ENCODE measurements at places on chromosomes 1 and 21.

- no peak for DNase-seq
Observed at GRCh38 chr21:45264912-45265515, 22.7 kb downstream of the POFUT2 start.

DNA sequence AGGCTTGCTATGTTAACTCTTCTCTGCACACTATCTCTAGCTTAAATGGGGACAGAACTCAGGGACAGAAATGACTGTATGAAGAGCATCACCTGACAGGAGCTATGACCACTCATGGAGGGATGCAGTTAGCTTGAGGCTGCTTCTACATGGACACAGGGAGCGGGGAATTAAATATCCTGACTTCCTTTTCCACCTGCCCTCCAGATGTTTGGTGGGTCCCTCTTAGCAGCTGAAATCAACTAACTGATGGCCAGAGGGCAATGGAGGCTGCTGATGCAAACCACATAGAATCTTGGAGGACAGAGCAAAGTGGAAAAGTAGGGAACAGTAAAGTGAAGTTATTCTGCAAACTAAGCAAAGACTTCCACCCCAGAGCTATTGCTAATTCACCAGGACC is 214.1 kb downstream of the USH2A start:
- DNase-seq: no peak

- no peak for DNase-seq
Observed at GRCh38 chr1:17802164-17802563, 47.0 kb downstream of the ACTL8 start.

DNA sequence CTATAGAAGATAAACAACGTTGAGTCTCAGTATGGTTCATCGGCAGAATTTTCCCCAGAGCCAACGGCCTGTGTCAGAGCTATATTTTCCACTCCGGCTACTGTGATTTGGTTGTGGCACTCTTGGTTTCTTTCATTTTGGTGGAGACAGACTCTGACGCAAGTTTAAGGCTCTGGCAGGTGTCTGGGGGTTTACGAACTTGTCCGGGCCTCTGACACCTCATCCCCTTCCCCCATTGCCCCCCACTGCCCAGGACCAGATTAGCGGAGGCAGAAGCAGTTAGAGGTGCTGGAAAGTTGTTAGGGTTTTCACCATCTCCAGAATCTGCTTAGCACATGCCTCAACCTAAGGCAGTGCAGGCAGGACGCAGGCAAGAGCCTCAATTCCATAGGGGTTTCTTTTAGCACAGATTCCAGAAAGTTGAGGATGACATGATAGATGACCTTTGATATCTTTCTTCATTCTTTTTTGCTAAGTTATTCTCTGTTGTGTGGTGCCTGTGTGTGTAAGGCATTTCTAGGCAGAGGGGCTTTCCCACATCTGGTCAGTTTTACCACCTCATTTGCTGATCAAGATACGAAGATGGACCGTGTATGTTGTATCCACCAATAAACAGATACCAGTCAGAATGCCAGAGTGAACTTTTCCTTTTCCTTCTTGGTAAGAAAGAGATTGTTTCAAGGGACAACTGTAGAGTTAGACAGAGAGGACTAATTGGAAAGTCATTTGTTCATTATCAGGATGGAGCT is 18.4 kb upstream of the IL10 start:
- no peak for DNase-seq

GRCh38 chr1:117709249-117709691 is 103.4 kb downstream of the TENT5C start:
- DNase-seq: no peak

DNA sequence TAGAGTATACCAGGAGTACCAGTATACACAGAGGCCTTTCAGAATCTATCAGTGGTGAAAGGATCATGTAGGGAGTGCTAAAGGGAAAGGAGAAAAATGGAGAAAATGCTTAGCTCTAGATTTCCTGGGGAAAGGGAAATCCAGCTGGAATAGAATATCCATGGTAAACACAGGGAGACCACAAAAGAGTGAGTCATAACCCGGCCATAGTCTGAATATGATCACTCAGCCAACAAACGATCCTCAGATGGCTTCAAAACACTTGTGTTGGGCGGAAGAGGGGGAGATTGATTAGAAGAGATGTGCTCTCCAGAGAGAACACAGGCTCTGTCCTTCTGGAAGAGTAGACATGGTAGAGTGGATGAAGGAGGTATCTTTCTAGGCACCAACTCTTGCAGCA is 180.6 kb downstream of the PAPPA2 start:
- DNase-seq: no peak

DNA sequence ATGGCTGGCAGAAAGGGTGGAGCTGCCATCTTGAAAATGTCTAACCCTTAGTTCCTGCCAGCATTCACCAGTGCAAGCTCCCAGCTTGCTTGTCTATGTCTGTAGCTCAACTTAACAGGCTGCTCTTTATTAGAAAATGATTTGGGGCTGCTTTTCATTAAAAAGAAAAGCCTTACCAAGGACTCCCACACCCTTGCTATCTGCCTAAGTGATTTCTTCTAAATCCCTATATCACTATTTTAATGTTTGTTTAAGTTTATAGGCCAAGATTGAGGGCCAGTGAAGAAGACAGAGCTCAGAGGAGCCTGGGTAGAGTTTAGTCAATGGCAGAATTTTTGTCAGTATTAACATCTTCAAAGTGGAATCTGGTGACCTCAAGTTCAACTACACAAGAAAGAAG is 336.8 kb upstream of the CHRM3 start:
- DNase-seq: no peak

DNA sequence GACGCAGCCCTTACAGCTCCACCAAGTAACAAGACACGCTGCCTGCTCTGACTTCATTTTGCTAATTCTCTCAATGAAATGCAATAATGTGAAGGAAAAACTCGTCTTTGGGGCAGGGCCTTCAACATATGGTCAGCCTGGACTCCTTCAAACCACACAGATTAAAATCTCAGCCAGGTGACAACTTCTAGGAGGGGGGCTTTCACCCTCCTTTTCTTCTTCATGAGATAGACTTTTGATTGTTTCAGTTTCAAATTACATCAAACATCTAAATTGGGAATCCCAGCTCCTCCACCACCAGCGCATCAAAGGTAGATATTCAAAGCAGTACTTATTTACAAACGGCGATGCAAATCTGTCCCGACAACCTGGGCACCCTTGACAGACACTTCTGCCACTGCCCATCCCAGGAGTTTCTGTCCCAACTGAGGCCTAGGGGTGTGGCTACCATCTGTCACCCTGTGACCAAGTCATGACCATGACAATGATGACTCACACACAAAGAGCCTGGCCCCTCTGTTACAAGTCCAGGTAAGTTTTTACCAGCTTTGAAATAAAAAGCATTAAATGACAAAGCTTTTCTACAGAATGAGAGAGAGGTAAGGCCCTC is 29.7 kb downstream of the SSBP3 start:
- no peak for DNase-seq

DNA sequence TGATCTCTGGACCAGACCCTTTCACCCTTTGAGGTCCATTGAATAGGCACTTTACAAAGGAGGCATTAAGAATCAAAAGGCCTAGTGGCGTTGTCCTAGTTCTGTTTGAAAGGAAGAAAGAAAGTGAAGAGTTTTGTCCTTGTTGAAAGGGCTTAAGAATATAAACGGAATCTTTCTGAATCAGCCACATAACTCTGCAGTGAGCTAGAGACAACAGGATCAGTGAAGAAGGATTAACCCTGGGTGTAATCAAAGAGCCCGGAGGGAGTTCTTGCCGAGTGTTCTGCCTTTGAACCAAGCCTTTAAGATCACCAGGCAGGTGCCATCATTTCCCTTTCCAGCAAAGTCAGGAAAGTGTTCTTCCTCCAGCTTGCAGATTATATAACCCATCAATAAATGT is 54.8 kb upstream of the CNTN2 start:
- DNase-seq: no peak

GRCh38 chr1:17665950-17666720 is 89.0 kb upstream of the ACTL8 start:
- DNase-seq: no peak

DNA sequence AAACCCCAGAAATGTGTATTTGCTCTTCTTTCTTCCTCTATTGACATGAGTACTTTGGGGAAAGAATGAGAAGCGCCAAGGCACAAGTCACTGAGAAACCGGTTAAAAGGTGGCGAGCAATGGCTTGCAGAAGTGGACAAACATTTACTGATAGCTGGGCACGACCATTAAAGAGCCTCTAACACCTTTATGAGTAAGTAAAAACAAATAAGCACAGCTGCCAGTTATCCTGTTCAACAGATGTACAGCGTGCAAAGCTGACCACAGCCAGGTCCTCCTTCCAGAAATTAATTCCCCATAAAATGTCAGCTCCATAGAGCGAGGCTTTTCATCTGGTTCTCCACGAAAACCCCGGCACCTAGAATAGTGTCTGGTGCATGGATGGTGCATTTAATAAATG is 72.7 kb downstream of the CAPZB start:
- no peak for DNase-seq

GRCh38 chr1:45870500-45870899 is 67.1 kb downstream of the MAST2 start:
- no peak for DNase-seq

DNA sequence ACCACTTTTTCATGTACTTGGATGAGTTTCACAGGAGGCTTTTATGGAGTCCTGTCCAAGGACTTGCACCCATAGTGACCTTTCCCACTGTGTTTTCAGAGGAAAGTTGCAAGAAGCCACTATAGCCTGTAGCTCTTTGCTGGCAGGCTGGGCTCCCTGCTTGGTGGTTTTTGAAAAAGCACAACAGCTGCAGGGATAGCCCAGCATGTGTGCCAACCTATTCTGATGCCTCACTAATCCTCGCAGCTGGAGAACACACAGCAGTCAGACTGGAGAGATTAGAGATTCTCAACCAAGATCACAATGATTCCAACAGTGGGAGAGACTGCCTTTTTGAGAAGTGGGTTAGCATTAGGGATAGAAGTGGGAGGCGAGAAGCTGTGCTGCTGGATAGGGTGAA is 24.1 kb upstream of the ARHGEF11 start:
- no peak for DNase-seq

DNA sequence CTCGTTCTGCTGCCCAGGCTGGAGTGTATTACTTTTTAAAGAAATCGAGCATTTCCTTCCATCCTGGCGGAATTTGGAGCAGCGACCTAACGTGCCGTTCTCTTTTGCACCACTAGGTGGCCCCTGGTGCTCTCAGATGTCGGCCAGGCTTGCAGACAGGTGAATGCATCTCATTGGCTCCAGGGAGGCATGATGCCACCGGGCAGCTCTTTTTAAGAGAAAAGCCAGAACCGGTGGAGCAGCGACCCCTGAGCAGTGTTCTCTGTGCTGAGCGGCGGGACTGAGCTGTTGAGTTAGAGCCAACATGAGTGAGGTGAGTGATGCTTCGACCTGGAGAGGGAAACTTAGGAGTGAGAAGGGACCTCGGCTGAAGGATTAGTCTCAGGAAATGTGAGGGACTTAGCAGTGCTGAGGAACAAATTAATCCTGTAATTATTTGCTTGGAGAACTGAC is at the start of gene PCP4:
PCP4 (plus strand) TSS at position 241 of the 453 bp plus-strand sequence; CDS start at position 305, 64 bp downstream.
- peak; percentile 42 for DNase-seq

- DNase-seq: no peak
Observed at GRCh38 chr1:8367571-8368194, 49.8 kb downstream of the SLC45A1 start.

- no peak for DNase-seq
Observed at GRCh38 chr1:39833621-39834385, 45.1 kb upstream of the BMP8B start.

DNA sequence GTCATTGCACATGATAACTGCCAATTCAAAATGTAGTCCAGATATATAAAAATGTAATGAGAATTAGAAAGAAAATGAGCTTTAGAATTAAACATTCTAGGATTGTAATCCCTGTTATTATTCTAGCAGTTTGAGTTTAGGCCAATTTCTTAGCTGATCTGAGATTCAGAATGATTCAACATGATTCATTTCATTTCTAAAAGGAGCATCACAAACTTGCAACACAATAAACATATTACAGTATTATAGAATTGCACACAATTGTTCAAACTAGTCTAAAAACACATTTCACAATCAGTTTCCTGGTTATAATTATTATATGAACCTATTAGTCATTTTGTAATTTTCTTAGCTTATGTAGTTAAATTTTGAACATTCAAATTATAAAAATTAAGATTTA is 43.3 kb upstream of the TSHB start:
- no peak for DNase-seq

- DNase-seq: no peak
Observed at GRCh38 chr1:85607126-85607920, 26.8 kb downstream of the CCN1 start.

DNA sequence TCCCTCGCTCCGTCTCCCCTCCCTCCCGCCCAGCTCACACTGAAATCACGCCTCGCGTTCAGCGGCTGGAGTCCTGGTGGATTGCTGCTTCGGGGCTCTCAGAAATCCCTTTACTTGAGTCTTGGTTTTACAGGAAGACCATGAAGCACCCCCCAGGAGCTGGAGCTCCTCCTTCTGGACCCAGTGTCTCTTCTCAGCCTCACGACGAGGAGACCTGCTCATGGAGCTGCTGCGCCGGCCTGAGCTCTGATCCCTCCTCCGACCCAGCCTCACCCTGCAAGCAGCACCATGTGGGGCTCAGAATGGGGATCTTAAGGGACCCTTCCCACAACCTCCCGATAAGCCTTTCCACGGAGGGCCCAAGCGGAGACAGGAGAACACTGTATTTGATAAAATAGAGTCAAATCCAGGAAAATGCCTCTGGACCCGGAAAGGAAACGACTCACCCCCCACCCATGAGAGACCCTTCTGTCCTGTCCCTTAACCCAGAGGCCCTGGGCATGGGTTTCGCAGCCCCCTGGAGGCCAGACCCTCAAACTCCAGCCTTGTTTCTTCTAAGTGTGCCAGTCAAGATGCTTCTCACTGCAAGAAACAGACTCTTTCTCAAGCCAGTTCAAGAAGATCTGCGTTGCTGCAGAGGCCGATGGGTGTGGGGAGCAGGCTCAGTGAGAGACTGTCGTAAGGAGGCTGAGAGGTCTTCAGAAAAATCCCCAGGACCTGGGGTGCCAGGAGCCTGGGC is 26.1 kb downstream of the PDE9A start:
- DNase-seq: no peak

GRCh38 chr1:100499194-100499811 is 38.6 kb upstream of the GPR88 start:
- DNase-seq: no peak

DNA sequence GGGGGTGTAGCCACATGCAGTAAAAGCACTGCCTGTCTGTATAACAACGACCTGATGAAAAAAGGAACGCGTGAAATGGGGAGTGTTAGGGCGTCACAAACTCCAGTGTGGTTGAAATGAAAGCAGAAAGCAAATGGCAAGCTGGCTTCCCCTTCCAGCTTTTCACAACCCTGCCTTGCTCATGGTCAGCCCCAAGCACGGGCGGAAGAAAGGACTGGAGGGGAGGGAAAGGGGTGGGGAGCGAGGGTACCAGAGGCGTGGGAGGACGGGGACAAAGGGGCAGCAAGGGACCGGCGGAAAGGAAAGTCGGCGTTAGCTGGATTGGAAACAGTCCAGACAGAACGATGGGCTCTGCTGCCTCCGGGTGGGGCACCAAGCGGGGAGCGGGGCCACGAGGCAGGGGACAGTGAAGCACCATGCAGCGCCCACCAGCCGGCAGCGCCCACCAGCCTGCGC is 9.6 kb downstream of the VPS26C start:
- no peak for DNase-seq

DNA sequence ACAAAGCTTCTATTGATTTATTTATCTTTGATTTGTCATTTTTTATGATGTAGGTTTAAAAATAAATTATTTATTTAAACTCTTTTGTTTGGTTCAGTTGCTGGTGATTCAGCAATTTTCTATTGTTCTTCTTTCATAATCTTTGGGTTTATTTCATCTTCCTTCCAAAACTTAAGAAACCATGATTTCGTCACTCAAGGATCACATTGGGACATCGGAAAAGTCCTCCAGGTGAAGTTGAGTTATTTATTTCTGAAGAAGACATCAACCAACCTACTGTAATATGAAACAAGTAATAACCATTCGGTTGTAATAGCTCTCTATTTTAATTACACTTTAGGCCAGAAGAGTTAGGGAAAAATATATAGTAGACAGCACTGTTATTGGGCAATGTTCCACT is 23.0 kb upstream of the WLS start:
- DNase-seq: no peak
